Dermis blood vessel endothelial cell (primary cell): ENCODE measurements at places on chromosomes 4 and X. TPM values are rescaled to one million over a fixed set of nuclear protein-coding genes. Genes with fewer than 3 reads are reported as not detected.
A peak's percentile ranks its signal among the peaks of the same experiment; 100 is the strongest.

- no peak for DNase-seq
Measured at GRCh38 chr4:145182222-145182621, 1.8 kb upstream of the OTUD4 start.

DNA sequence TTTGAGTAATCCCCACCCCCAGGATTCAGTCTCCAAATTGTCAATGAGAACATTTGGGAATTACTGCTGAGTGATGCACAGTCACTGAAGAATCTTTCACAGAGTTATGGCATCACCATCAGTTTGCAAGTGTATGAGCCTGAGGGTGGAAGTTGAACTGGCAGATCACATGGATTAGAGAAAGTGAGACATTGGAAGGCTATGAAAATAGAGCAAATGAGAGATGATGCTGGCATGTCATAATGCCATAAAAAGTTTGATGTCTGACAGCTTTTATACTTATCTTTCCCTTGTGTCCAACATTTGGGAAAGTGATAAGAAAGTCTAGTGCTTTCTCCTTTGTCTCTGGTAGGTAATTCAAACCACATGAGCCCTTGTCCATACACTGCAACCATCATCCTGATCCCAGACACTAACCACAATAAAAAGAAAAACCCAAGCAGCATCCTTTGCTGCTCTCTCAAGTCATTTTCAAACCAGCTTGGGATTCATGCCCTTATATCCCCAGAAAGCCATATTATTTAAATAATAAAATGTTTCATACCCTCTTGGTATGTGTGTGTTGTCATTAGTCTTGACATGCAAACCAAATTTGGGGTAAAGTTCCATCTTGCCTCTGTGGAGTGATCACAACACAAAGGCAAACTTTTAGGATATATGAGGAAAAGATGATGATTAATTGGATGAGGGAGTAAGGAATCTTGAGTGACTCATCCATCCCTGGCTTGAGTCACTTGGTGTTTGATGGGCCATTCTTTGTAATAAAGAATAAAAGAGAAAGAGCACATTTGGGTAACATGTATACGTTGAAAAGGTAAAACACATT lies 438.9 kb downstream of the GRXCR1 start:
- no peak for DNase-seq

- DNase-seq = peak; percentile 28
Measured at GRCh38 chrX:374596-374995, 12.1 kb downstream of the PPP2R3B start.

DNA sequence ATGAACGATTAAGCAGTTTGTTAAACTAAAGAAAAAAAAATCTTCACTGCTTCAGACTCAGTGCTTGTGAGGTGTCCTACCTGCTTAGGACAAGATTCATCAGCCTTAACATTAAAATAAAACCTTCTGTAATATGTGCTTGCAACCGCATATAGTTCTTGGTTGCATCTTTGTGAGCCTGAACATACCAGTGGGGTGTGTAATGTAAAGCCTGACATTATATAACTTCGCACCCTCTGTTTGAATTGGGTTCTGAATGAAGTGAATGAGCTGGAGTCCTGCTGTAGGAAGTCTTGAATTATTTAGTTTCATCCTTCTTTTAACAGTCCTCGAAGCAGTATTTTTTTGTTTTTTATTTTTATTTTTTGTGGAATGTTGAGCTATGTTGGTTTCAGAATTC lies 3.1 kb downstream of the KDM6A start:
- DNase-seq = no peak

DNA sequence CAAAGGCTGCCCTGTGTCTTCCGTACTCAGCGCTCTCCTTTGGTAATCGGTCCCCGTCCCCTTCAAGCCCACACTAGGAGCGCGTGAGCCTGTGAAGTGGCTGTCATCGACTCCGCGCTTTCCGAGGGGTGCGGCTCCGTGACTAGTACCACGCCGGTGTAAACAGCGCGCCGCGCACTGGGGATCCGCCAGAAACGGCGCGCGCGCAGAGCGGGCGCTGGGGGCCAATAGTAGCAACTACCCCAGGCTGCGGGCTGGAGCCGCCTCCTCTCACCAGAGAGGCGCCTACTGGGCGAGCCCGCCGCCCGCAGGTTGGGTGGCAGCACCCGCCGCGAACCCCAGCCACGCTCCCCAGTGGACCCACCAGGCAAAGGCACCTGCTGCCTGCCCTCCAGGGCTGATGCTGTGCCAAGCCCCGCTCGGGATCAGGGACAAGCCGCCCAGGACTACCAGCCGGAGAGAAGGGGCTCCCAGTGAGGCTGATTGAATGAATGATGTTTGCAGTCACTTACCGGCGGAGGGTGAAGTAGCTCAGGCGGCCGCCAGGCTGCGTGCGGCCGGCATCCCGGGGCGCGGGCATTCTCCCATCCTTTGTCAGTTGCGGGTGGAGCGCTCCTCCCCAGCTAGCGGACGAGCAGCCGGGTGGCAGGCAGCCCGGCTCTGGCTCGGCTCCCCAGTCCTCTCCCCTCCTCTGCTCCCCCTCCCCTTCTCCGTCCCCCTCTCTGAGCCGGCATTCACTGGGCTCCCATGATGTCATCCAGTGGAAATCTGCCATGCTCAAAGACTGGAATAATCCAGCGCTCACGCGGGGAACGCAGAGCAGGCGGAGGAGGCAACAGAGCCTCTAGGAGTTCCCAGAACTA lies 370.3 kb upstream of the SMIM31 start:
- DNase-seq = no peak

DNA sequence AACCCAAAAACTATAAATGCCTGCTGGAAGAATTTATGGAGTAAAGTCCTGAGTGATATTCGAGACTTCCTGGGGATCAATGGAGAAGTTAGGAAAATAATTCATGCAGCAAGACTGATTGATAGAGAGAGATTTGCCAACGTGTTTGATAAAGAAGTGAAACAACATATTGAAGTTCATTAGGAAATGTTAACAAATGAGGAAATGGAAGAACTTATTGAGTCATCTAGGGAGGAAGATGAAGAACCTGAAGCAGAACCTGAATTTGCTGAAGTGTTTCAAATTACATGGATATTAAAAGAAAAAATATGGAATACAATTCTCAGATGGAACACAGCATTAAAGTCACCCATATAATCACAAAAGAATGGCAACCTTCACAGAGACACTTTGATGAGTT lies 39.0 kb downstream of the DDX60 start:
- no peak for DNase-seq

DNA sequence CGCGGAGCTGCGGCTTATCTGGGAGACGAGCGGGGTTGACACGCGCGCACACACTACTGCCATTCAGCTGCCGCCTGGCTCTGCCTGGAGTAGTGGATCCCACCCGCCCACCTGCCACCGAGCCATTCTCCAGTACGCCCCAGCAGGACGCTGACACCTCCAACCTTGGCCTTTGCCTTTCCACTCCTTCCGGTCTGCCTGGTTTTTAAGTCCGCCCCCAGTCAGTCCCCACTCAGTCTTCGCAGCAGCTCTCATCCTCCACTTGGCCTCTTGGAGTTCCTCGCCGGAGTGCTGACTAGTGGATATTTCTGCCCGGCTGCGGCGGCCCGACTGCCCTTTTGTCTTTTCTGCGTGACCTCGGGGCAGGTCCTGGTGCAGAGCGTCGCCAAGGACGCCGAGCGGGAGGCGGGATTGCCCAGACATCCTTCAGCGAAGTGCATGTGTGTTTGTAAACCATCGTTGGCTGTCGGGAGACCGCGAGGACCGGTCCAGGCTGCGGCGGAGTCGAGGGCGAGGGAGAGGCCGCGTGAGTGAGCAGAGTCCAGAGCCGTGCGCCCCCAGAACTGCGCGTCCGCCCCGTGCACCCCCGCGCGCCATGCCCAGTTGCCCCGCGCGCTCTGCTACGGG lies 1.1 kb downstream of the SLIT2 start:
- peak; percentile 13 for DNase-seq

- DNase-seq = peak; percentile 11
Measured at GRCh38 chr4:136863756-136864155, 668.5 kb downstream of the PCDH18 start.

GRCh38 chr4:184317234-184317918 lies 99.7 kb upstream of the ENPP6 start:
- peak; percentile 41 for DNase-seq

GRCh38 chr4:57117491-57117890 lies 7.3 kb upstream of the IGFBP7 start:
- no peak for DNase-seq

Gene TKTL2
- total RNA-seq = not detected in 2 replicates

Gene BCORL1
- total RNA-seq = 3.4 and 7.1 TPM in 2 replicates

Gene PCGF3
- 64.3 and 104 TPM in 2 replicates for total RNA-seq

Gene RTL9
- not detected in 2 replicates for total RNA-seq

Gene DCAF8L1
- total RNA-seq = not detected in 2 replicates

Gene ASB5
- total RNA-seq = not detected in 2 replicates

Gene LCORL
- 21.2 and 35.4 TPM in 2 replicates for total RNA-seq

Gene IGFBP7
- total RNA-seq = 1,318 and 2,129 TPM in 2 replicates

Gene SH3BGRL
- 43.9 and 60.4 TPM in 2 replicates for total RNA-seq
